NB4 (cell line): ENCODE measurements at places on chromosomes 2 and 18.
A peak's percentile ranks its signal among the peaks of the same experiment; 100 is the strongest.

GRCh38 chr2:107584577-107584976, 242.1 kb upstream of the RGPD4 start:
- no peak for DNase-seq

- DNase-seq = no peak
These were observed 122.6 kb downstream of the DYSF start for GRCh38 chr2:71575966-71576365.

DNA sequence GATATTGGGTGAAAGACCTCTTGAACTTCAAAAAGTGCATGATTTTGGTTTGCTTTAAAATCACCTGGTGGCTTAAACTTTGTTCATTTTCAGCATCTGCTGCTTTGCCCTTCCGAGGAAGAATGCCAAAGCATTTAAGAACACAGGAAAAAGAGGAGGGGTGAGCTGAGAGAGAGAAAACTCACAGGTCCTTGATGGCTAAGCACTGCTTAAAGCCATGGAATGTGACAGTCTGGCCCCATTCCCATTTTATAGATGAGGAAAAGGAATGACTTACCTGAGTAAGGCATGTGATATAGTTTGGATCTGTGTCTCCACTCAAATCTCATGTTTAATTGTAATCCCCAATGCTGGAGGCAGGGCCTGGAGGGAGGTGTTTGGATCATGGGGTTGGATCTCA, 58.1 kb downstream of the KCNS3 start:
- no peak for DNase-seq

DNA sequence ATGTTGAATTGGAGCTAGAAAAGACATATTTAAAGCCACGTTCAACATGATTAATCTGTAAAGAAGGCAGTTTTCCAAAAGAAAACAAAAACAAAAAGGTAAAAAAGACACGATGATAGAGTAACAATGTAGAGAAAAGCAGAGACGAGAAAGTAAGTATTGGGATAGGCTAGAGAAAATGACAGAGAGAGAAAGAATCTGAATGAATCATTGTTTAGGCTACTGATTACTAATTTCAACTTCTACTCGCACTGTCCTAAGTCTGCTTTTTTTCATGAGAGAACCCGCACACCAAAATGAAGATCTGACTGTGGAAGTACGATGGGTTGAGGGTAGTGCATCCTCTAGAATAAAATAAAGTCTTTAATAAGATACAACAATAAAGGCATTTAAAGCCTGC, 1599.2 kb upstream of the TMEFF2 start:
- DNase-seq = no peak

- no peak for DNase-seq
These were observed 507 bp downstream of the CNNM4 start for GRCh38 chr2:96760986-96761832.

GRCh38 chr2:188450732-188451483, 159.2 kb downstream of the GULP1 start:
- no peak for DNase-seq

- DNase-seq = no peak
These were observed 160.3 kb downstream of the CSRNP3 start for GRCh38 chr2:165629776-165630175.

DNA sequence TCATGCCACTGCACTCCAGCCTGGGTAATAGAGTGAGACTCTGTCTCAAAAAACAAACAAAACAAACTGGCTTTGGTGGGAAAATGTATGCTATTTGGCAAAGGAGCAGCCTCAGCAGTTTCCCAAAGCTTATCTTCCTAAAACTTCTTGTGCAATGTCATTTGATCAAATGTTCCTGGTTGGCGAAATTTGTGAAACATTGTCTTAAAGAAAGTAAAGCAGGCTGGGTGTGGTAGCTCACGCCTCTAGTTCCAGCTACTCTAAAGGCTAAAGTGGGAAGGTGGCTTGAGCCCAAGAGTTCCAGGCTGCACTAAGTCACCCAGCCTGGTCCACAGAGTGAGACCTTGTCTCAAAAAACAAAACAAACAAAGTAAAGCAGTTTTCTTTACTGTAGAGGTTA, 17.3 kb upstream of the TAF4B start:
- no peak for DNase-seq

DNA sequence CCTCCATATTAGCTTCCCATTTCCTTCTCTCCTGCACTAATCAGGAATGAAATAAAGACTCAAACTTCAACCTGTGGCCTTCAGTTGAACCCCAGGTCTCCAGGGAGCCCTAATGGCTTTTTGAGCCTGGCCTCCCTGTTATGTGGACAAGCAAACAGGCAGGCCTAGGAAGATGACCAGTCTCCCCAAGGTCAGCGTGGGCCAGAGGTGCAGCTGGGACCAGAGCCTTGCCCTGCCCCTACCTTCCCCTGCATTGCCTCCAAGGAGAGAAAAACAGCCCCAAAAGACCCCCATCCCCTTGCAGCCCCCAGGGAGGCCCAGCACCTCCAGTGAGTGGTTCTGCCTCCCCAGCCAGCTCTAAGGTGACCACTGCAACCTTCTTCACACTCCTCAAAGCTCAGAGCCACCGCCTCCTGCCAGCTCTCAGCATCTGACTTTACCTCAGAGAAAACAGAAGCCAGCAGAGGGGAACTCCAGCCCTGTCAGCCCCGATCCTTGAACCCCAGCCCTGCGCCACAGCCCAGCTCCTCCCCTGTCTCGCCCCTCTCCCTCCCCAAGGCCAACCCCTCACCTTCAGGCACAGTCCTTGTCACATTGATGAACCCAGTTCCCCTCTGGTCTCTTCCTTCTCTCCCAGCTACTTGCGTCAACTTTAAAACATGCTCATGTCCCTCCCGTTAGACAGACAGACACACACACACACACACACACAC, 59.5 kb upstream of the ID2 start:
- DNase-seq = no peak

DNA sequence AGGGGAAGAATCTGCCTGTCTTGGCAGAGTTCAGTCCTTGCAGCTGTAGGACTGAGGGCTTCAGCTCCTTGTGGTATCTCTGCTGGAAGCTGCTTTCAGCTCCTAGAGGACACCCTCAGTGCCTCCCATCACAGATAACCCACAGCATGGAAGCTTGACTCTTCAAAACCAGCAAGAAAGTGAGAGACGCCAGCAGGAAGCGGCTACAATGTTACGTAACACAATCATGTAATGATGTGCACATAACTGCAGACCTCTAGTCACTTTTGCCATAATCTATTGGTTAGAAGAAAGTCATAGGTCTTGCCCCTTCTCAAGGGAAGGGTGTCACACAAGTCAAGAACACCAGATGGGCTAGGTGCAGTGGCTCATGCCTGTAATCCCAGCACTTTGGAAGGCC, 69.1 kb upstream of the AFF3 start:
- DNase-seq = peak; percentile 95

GRCh38 chr2:190679813-190680591, 31.1 kb downstream of the NAB1 start:
- peak; percentile 61 for DNase-seq

DNA sequence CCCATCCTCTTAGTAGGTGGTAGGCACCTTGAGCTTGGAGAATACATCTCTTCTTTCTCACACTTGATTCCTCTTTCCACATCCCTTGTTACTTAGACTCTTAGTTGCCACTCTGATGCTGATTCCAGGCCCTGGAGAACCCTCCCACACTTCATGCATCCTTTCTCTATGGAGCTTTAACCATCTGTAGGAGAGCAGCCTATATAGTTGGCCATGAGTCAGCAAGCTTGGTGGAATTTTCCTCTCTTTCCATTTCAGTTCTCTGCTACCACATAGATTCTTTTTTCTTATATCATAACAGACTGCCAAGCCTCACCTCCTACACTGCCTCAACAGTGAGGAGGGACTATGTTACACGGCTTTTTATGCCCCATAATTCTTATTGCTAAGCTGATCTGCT, 851.6 kb upstream of the CDH2 start:
- no peak for DNase-seq

DNA sequence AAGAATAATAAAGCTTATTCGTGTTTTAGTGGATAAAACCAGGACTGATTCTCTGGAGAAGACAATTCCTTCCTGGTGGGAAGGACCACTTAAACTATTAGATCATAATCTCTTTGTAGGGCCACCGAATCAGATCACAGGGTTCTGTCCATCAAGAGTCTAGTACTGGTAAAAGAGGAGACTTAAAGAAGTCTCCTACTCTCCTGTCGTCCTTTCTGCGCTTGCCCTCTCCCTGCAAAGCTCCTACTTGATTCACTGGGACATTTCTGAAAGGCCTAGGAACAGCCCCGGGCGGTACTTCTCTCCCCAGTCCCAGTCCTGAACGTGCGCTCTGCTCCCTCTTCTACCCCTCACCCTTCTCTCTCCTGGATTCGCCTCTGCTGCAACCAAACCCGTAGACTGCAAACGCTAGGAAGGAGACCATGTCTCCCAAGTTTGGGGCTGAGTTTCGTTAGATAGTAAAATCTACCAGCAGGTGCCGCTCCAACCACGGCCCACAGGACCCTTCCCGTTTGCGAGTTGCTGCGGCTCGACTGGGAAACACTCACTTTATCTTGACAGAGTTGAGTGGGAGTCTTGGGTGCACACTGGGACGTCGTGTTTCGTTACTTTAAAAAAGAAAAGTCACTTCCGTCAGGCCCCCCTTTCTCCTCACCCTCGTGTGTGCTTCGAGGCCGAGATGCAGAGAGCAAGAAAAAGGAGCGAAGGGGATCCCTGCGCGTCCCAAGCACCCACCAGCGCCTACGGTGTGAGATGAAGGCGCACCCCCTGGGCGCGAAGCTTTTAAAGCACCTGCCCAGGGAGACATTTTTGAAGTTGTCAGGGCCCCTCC, 923 bp downstream of the FIGLA start:
- DNase-seq = peak; percentile 82

DNA sequence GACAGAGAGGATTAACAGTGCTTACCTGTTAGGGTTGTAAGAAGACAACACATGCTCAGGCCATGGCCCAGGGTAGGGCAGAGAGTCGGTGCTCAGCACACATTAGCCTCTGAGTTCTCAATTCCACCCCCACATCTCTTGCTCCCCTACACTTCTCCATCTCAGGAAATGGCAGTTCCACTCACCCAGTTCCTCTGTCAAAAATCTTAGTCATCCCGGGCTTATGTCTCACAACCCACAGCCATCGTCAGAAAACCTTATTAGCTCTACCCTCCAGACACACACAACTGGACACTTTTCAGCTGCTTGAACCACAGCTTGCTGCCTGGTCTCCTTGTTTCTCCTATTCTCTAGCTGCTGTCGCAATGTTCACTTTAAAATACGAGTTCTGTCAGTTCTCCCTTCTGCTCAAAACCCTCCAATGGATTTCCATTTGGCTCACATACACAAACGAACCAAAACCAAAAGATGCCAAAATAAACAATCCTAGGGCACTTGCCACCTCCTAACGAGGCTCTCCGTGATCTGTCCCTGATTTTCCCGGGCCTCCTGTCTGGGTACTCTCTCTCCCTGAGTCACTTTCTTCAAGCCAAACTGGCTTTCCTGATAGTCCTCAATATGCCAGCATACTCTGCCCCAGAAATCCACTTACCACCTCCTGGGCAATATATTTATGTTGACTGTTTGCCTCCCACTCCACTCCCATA, 89.7 kb downstream of the KCTD1 start:
- peak; percentile 67 for DNase-seq

DNA sequence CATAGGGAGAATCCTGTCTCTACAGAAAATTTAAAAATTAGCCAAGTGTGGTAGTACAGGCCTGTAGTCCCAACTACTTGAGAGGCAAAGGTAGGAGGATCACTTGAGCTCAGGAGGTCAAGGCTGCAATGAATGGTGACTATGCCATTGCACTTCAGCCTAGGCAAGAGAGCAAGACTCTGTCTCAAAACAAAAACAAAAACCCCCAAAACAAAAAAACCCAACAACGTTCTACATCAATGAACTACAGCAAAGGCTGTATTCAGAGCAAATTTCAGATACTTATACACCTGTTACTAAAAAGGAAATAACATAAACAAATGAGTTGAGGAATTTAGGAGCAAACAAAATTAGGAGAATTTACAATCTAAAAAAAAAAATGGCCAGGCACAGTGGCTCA, 22.6 kb downstream of the YES1 start:
- no peak for DNase-seq

- DNase-seq = no peak
These were observed 71.8 kb upstream of the LRATD1 start for GRCh38 chr2:14560716-14561115.

DNA sequence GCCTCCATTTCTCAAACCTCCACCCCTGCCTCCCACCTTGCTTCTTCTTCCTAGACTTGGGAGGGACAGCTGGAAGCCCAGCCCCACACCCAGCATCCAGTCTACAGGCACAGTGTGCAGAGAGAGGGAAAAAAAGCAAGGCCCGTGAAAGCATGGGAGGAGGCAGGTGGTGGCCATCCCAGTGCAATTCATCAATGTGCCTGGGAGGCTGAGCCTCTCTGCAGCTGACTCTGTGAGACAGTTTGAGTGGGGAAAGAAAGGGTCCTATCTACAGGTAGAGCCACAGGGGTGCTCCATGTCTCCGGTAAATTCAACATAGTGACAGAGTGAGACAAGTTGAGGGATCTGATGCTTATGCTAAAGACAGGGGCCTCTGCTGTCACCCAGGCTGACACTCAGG, 340.6 kb downstream of the DYSF start:
- DNase-seq = no peak

DNA sequence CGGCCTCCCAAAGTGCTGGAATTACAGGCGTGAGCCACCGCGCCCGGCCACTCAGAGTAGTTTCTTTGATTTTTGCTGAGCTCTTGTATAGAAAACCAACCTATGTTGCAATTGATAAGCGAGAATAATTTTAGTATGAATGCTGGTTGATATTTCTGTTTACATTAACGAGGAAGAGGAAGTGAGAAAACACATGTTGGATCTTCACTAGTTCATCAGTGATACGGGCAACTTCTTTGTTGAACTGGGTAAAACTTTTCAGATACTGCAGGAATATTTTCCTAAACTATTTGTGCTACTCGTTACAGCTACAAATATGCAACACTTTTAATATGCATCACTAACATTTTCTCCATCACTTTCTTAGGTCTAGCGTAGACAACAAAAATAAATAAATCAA, 67.9 kb upstream of the SLC25A52 start:
- no peak for DNase-seq

GRCh38 chr2:188561473-188561979, 269.9 kb downstream of the GULP1 start:
- no peak for DNase-seq

DNA sequence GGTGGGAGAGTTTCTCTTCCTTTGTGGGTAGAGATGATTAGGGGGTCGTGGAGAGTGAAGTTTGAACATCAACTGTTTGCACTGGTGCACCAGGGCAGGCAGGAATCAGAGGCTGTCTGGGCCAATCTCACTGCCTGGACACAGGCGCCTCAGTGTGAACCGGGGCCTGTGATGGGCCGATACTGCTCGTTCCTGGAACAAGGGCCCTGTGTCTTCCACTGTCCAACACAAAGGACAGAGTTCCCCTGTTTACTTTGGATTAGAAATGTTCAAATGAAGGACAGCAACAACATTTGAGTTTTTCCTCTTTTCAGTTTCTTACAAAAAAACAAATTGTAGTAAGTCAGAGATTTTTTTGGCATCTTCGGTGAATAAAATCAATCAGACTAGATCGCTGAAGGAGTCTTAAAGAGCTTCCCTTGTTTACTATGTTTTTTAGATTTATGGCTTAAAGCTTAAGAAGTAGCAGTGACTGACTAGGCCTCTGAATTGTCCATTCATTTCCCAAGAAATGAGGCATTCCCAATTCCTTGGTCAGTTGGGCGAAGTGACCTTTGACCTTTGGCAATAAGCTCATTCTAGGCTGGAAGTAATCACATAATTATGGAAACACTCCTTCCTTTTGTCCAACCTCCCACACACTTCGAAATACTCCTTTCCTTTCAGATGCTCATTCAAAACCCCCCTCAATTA, 11.6 kb upstream of the TGFA start:
- no peak for DNase-seq

- no peak for DNase-seq
These were observed 1396.3 kb upstream of the CELF4 start for GRCh38 chr18:38961880-38962279.

- DNase-seq = no peak
These were observed 37.9 kb downstream of the FAM210A start for GRCh38 chr18:13688191-13689136.
